PC-9 (cell line): ENCODE measurements at places on chromosomes 5 and 9. TPM values are rescaled to one million over a fixed set of nuclear protein-coding genes. Genes with fewer than 3 reads are reported as not detected.

The ROR2 gene
- not detected in 2 replicates for total RNA-seq

The TPPP gene
- 0.17 and 0.38 TPM in 2 replicates for total RNA-seq

The TEX48 gene
- not detected in 2 replicates for total RNA-seq

- H3K36me3 ChIP-seq = no peaks in the 10 kb centered on the region
- no peak overlapping the region for H3K27ac ChIP-seq
- H3K4me1 ChIP-seq = no peaks in the 10 kb centered on the region
- DNase-seq = no peak
- H3K4me3 ChIP-seq = no peak overlapping the region
Observed at GRCh38 chr5:67257500-67257899, 60.9 kb upstream of the CD180 start.

DNA sequence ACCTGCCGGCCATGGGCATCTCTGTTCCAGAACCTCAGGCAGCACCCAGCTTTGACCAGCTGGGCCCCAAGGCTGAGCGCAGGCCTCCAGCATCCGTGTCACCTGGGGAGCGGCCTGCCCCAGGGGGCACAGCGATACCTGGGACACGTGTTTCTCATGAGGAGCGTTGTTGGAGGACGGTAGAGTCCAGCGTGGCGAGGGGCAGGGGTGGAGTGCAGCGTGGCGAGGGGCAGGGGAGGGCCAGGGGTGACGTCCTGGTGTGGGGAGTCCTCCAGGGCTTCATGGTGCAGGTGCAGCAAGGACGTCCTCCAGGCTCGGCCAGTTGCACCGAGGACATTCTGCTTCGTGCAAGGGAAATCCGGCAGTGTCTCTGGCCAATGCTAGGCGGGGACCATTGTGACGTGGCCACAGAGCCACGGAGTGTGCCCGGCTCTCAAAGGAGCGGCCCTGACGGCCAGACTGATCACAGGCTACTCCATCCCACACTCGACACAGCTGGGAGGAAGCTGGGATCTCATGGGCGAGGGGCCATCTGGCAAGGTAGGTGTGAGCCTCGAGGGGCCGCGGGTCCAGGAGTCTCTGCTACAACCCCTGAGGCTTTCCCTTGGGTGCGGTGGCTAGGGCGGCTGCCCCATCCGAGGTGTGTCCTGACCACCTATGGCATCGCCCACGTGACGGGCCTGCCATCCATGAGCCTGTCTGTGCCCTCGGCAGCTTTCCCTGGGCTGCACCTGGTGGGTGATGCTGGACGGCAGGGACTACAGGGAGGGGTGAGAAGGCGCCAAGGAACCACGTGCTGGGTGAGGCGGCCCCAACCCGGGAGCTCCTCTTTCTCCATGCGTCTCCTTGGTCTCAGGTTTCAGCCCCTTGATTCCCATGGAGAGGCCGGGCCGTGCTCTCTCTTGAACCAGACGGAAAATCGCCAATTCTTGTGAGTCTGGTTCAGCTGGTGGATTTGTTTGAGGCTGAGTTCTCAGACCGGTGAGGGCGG is 33.8 kb downstream of the SLC9A3 start:
- no peak overlapping the region for H3K27ac ChIP-seq
- H3K4me1 ChIP-seq = 0 out of 2 replicates have a peak, but pooled peaks cover 8% of the 10 kb centered on the region
- peaks cover 47% of the 10 kb centered on the region for H3K27me3 ChIP-seq
- H3K4me3 ChIP-seq = no peak overlapping the region
- no peak for DNase-seq
- H3K36me3 ChIP-seq = no peaks in the 10 kb centered on the region

DNA sequence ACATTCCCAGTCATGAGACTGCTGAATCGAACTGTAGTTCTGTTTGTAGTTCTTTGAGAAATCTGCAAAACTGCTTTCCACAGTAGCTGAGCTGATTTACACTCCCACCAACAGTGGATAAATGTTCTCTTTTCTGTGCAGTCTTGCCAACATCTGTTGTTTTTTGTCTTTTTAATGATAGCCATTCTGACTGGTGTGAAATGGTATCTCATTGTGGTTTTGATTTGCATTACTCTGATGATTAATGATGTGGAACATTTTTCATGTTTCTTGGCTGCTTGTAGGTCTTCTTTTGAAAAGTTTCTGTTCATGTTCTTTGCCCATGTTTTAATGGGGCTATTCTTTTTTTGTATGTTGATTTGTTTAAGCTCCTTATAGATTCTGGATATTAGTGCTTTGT is 187.3 kb upstream of the TLE4 start:
- DNase-seq = no peak
- no peaks in the 10 kb centered on the region for H3K36me3 ChIP-seq
- H3K27ac ChIP-seq = no peak overlapping the region
- H3K27me3 ChIP-seq = no peaks in the 10 kb centered on the region
- no peaks in the 10 kb centered on the region for H3K4me1 ChIP-seq
- H3K4me3 ChIP-seq = no peak overlapping the region

GRCh38 chr5:56917534-56917933 is 8.1 kb downstream of the SETD9 start:
- H3K27me3 ChIP-seq = no peaks in the 10 kb centered on the region
- no peak for DNase-seq
- H3K27ac ChIP-seq = no peak overlapping the region
- H3K4me3 ChIP-seq = no peak overlapping the region
- H3K4me1 ChIP-seq = no peaks in the 10 kb centered on the region

DNA sequence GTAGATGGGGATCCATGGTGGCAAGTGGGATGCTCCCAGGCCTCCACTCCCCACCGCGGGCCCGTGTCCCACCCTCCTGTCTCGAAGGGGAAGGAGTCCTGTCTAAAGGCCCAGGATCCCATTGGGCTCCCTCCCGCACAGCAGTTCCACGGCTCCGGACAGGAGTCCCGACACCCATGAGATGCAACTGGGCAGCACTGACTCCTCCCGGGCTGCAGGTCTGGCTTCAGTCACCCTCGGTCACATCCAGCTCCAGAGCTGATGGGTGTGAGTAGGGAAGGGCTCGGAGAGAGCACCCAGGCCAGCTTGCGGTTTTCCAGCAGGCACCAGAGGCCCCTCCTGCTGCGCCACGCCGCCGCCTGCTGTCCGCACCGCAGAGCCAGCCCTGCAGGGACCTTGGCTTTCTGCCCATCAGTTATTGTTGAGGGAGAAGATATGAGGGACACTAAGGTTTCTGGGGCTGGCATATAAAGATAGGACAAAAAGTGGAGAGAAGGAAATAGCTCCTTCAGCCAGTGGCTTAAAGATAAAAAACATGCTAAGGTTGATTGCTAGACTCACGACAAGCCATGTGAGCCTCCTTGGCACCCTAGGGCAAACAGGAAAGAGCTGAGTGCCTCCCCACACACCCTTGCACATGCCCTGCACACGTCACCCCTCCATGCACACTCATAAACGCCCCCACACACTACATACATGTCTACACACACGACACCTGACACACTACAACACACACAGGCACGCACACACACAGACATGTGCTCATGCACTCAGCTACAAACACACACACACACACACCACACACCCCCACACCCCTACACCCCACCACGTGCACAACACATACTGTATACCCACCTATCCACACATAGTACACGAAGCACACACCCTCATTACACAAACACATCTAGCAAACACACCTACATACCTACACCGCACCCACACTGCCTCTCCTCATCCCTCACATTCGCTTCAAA is 79.0 kb downstream of the AK8 start:
- no peak overlapping the region for H3K27ac ChIP-seq
- H3K36me3 ChIP-seq = no peaks in the 10 kb centered on the region
- H3K4me1 ChIP-seq = no peaks in the 10 kb centered on the region
- no peak overlapping the region for H3K4me3 ChIP-seq
- peak; percentile 78 for DNase-seq
- peaks cover 21% of the 10 kb centered on the region for H3K27me3 ChIP-seq

DNA sequence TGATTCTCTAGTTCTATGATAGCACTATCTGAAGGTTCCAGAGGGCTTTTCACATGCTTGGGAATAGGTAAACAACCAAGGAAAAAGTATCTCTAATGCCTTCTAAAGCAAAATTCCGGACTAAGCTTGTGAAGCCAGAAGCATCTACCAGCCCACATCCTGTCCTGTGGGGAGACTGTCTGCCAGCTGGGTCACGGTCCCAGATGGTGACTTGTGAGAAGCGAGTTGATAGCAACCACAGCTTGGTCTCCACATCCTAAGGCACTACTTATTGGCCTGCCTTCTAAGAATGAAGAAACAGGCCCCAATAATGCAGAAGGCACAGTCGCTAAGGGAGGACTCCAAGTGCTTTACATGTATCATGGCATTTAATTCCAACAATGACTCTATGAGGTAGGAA is 184.1 kb upstream of the ADRA1B start:
- DNase-seq = no peak
- H3K4me1 ChIP-seq = peaks cover 25% of the 10 kb centered on the region
- no peaks in the 10 kb centered on the region for H3K36me3 ChIP-seq

- H3K27ac ChIP-seq = no peak overlapping the region
- H3K36me3 ChIP-seq = no peaks in the 10 kb centered on the region
- H3K27me3 ChIP-seq = no peaks in the 10 kb centered on the region
- H3K4me1 ChIP-seq = no peaks in the 10 kb centered on the region
Observed at GRCh38 chr9:29751226-29751625, 2177.9 kb upstream of the C9orf72 start.
